ENCODE measurements at places on chromosomes 6 and 20. TPM values are rescaled to one million over a fixed set of nuclear protein-coding genes. Genes with fewer than 3 reads are reported as not detected.

GRCh38 chr6:157185986-157186385 is 137.3 kb downstream of the TMEM242 start:
- DNase-seq: no peak

The GDAP1L1 gene
- 131 TPM for total RNA-seq

The SLC35D3 gene
- total RNA-seq: 0.82 TPM

GRCh38 chr20:59577809-59578435 is 26.4 kb upstream of the PHACTR3 start:
- no peak for DNase-seq

DNA sequence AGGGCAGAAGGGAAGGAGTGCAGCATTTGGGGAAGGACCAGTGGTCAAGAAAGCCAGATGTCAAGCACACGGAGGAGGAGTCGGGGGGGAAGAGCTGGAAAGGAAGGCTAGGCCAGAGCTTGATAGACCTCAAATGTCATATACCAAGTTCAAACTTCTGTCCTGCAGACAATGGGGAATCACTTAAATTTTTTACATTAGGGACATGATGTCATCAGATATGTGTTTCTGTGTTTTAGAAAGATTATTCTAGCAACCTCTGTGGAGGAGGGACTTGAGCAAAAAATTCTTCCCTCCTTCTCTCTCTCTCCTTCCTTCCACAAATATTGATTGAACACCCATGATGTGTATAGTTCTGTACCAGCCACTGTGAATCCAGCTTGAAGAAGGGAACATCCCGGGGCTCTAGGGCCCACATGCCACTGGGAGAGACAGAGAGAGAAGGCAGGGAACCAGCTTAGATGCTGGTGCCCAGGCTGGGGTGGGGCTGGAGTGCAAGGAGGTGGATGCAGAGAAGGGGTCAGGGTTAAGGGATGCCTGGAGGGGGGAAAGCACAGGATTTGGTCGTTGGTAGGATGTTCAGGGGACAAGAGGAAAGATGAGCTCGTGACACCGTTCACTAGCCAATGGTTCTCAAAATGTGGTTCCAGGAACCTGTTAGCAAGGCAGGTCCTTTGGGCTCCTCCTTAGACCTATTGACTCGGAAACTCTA is 19.8 kb upstream of the AAR2 start:
- no peak for DNase-seq

The GLP1R gene
- 0.41 TPM for total RNA-seq

DNA sequence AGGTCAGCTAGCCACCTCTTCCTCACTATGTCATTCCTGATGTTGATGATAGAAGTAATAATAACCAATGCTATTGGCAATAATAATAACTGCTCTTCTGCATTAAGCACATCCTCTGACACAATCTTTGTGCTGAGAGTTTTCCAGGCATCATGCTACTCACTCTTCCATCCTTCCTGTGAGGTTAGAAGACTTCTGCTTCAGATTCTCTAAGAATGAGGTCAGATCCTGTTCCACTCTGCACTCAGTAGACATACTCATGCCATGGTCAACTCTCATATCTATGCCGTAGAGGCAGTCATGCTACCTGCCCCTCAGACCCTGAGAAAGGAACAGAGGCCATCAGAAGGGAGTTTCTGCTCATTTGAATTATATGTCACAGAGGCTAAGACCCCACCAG is 98.1 kb upstream of the TOP1 start:
- no peak for DNase-seq

DNA sequence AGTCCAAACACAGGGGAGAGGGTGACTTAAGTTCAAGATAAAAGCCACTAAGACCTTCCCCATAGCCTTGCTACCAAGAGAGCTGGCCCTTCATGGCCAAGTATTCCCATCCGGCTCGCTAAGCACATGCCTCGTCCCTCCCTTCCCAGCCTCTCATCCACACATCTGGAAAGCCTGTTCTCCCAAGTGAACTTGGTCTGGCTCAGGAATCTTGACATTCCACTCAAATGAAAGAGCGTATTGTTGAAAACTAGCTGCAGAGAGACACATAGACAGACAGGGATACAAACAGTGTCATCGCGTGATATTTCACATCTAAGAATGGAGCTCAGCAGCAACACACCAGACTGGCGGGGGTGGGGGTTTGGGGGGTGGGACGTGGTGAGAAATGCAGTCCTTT is 182.8 kb upstream of the FOXQ1 start:
- no peak for DNase-seq

DNA sequence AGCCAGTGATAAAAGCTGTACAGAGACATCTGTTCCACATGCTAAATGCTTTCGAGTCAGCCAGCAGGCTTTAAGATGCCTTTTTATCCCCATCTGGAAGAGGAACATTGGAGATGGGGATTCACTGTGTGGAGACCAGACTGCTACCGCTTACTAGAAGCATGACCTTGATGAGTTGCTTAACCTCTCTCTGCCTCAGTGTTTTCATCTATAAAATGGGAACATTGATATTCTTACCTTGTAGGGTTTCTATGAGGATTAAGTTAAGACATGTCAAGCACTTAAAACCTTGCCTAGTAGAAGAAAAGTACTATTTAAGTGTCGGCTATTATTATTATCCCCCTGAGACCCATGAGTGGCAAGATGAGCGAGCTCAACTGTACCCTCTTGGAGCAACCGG is 165.3 kb upstream of the SNX9 start:
- no peak for DNase-seq

GRCh38 chr6:170381562-170381961 is 75.0 kb downstream of the FAM120B start:
- DNase-seq: no peak

- no peak for DNase-seq
Observed at GRCh38 chr20:20289331-20289730, 78.6 kb upstream of the INSM1 start.

The FAM162B gene
- 1.2 TPM for total RNA-seq

DNA sequence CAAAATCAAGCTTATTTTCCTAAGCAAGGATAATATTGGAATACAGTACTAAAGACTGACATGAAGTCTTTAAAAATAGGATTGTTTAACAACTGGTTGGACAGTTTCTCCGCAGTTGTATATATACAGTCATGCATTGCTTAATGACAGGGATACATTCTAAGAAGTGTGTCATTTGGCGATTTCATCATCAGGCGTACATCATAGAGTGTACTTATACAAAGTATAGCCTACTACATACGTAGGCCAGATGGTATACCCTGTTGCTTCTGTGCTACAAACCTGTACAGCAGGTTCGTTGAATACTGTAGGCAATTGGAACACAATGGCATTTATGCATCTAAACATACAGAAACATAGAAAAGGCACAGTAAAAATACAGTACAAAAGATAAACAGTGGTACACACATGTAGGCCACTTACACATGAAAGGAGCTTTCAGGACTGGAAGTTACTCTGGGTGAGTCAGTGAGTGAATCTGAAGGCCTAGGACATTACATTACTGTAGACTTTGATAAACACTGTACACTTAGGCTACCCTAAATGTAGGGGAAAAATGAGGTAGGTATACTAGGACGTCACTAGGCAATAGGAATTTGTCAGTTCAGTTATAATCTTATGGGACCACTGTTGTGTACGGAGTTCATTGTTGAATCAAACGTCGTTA is 20.1 kb downstream of the HECA start:
- DNase-seq: no peak

- DNase-seq: no peak
Observed at GRCh38 chr6:40817369-40817768, 221.7 kb downstream of the UNC5CL start.

DNA sequence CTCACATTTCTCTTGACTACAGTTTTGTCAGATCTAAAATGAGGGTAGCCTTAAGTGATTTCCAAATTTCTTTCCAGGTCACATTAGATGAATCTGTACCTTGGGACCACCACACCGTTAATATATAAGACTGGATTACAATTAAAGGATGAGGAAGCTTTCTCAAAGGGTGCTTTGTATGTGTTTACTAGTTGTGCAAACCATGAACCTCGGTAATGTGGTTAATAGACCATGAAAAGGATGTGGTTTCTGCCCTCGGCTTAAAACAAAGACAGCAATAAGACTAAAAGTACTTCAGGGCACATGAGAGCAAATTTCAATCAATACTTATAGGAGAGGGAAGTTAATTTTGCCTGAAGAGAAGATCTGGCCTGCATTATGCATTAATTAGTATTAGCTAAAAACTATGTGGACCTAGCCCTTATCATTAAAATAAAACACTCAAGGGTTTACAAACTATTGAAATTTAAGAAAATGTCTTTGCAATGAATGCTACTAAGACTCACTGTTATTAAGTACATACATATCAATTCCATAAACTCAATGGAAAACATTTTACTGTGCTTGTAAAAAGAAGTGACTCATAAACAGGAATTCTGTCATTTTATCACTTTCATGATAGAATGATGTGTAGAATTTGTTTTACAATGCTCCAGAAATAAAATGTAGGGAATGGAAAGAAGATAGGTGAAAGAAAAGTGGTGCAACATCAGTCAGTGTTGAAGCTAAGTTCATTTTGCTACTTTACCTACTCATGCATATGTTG is 936 bp upstream of the TMX4 start:
- no peak for DNase-seq

- DNase-seq: no peak
Observed at GRCh38 chr20:62824476-62825332, 7.9 kb downstream of the COL9A3 start.

DNA sequence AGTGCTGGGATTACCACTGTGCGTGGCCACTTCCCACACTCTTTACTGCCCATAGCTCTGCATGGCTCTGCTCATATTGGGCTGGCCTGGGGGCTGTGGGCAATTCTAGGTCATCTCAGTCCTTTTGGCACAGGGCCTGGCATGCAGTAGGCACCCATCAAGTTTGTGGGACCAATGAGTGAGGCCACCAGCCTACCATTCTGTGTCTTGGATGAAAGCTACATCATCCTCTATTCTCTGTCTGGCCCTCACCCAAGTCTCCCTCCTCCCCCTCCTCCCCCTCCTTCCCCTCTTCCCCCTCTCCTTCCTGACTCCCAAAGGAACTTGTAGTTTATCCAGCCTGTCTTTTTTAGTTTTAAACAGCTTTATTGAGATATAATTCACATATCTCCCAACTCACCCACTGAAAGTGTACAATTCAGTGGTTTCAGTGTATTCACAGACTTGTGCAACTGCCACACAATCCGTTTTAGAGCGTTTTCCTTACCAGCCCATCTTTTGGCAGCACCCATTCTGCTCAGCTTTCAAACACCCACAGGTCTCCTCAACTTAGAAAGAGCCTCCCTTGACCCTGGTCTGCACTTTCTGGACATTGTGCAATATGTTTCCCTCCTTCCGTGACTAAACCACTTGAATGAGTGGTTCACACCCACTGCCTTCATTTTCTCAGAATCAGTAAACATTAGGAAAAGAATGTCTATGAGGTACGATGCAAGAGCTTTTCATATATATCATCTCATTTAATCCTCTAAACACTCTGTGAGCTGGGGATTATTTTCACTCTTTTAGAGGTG is 21.5 kb upstream of the MRPS18A start:
- DNase-seq: no peak

The GPLD1 gene
- 10.6 TPM for total RNA-seq

DNA sequence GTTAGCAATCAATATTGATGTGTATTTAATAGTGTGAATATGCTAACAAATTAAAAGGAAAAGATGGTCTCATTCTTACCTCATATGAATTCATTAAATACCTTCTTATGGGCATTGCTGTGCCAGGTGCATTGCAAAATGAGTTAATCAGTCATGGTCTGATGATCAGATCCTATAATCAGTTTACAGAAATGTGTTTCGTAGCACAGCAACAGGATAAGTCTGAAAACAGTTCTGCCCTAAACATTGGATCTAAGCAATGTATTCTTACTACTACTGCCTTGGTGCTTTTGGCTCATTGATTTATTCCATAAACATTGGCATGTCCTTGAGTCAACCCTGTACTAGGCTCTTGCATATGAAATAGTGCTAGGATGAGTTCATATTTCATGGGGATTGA is 417.0 kb upstream of the JAG1 start:
- DNase-seq: no peak

DNA sequence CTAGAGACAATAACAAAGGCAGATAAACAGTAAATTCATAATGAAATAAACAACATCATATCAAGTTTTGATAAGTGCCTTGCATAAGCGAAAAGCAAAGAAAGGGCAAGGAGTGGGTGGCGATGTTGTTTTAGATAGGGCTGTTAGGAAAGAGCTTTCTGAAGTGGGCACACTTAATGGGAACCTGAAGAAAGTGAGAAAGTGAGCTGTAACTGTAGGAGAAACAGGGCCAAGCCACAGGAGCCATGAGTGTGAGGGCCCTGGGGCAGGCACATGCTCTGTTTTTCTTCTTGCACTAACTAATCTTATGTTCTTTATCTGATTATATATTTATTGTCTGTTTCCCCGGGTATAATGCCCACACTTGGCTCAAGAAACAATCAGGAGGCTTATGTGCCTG is 193.4 kb upstream of the SUPT3H start:
- DNase-seq: no peak

The DNAH8 gene
- total RNA-seq: under 0.01 TPM

DNA sequence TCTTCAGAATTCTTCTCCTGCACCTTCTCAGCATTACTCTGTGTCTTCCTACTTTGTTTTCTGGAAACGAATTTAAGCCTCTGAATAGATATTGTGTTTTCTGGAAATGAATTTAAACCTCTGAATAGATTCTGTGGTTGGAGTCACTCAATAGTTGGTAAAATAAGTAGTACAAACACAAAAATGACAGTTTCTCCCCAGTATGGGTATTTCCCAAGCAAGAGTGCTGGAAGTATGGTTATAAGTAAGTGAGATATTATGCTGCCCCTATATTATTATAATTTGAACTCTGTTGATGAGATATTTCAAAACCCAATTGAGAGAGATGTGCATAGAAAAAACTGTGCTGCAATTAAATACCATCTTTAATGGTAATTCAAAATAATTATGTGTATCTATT is 94.9 kb downstream of the TINAG start:
- no peak for DNase-seq

The IRAK1BP1 gene
- 23.2 TPM for total RNA-seq

The ZNF292 gene
- total RNA-seq: 124 TPM

- DNase-seq: no peak
Observed at GRCh38 chr20:54156981-54157835, 16.6 kb downstream of the CYP24A1 start.

The SCRT2 gene
- 1.6 TPM for total RNA-seq

GRCh38 chr6:158160932-158161539 is 7.0 kb downstream of the SERAC1 start:
- DNase-seq: no peak

GRCh38 chr6:17022604-17023003 is 79.2 kb upstream of the STMND1 start:
- no peak for DNase-seq

The TEAD3 gene
- total RNA-seq: 0.41 TPM

- DNase-seq: no peak
Observed at GRCh38 chr6:161493576-161494118, 219.8 kb upstream of the AGPAT4 start.
